ENCODE measurements at places on chromosomes 12 and 14.
A peak's percentile ranks its signal among the peaks of the same experiment; 100 is the strongest.

DNA sequence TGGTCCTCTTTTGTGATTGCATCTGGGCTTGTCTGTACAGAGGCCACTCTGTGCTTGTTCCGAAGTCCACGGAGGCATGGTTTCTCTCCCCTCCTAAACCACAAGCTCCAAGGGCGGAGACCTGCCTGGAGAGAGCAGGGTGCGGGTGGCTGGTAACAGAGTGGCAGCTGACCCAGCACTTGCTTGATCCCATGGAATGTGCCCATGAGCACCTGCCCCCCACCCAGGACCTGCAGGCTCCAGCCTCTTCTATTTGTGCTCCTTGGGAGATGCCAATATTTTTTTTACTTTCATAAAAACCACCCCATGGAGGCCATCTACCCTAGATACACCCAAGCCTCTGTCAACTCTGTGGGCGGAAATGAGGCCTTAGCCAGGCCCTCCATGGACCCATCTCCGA lies 104.7 kb downstream of the PRMT8 start:
- DNase-seq: no peak

DNA sequence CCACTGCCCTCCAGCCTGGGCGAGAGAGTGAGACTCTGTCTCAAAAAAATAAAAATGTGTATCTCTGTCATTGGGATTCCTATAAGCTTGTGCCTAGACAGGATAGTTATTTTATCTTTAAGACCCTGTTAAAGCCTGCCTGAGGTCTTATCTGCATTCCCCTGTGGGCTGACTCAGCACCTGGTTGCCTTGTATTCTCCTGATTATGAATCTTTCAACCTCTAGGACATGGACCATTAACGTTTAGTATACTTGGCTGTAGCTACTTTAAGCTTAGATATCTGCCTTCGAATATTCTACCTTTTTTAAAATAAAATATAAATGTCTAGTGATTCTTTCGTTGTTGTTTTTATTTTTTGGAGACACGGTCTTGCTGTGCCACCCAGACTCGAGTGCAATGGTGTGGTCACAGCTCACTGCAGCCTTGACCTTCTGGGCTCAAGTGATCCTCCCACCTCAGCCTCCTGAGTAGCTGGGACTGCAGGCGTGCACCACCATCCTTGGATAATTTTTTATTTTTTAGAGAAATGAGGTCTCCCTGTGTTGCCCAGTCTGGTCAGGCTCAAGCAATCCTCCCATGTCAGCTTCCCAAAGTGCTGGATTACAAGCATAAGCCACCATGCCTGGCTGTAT lies 41.3 kb downstream of the RESF1 start:
- no peak for DNase-seq

DNA sequence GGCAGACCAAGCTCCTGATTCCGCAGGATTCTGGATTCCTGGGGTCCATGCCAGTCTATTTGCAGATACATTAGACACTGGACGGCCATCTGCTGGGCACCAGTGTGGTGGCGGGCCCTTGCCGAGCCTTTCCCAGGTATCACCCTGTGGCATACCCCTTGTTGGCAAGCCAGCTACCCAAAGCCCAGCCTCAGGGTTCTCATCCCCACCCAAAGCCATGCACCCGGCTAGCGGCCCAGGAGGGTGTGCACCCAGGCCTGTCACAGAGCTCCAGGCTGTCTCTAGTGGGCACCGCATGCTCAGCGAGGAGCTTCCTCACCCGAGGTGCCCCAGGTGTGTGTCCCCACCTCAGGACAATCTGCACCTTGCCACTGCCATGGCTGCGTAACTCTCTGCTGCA lies 13.7 kb downstream of the MMAB start:
- no peak for DNase-seq

- no peak for DNase-seq
Measured at GRCh38 chr12:77102691-77103090, 37.3 kb upstream of the E2F7 start.

DNA sequence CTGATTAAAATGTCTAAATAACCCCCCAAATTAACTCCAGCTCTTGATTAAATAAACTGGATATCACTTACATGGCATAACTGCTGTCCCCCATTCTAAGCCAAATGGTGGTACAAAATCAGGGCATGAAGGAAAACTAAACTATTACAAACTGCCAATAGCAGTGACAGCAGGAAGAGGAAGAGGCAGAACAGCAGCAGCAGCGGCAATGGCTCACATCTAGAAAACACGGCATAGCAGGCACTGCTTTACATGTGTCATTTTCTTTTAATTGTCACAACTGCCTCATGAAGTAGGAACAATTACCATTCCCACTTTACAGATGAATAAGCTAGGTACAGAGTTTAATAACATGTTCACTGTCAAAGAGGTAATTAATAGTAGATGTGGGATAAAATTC lies 92.0 kb downstream of the EPS8 start:
- no peak for DNase-seq

GRCh38 chr12:66508025-66508424 lies 170.9 kb downstream of the GRIP1 start:
- no peak for DNase-seq

- no peak for DNase-seq
Measured at GRCh38 chr12:46774322-46774633, 51.5 kb downstream of the SLC38A4 start.

- no peak for DNase-seq
Measured at GRCh38 chr12:107145397-107145796, 52.0 kb upstream of the CRY1 start.

- DNase-seq: peak; percentile 73
Measured at GRCh38 chr14:64879635-64880220, at the start of gene SPTB. SPTB (minus strand) TSS chr14:64879907; CDS start chr14:64823094, 56,813 bp downstream.

DNA sequence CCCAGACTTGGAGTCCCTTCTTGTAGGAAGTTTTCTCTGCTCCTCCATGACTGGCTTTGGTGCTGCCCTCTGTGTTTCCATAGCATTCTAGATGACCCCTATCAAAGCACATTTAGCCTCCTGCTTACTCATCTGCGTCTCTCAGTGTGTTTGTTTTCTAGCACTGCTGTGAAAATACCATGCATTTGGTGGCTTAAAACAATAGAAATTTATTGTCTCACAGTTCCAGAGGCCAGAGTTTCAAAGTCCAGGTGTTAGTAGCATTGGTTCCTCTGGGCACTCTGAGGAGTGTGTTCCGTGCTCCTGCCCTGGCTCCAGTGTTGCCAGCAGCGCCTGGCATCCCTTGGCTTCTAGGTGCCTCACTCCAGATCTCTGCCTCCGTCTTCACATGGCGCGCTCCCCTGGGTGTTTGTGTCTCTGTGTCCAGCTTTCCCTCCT lies 86.1 kb downstream of the CACNA1C start:
- DNase-seq: no peak

DNA sequence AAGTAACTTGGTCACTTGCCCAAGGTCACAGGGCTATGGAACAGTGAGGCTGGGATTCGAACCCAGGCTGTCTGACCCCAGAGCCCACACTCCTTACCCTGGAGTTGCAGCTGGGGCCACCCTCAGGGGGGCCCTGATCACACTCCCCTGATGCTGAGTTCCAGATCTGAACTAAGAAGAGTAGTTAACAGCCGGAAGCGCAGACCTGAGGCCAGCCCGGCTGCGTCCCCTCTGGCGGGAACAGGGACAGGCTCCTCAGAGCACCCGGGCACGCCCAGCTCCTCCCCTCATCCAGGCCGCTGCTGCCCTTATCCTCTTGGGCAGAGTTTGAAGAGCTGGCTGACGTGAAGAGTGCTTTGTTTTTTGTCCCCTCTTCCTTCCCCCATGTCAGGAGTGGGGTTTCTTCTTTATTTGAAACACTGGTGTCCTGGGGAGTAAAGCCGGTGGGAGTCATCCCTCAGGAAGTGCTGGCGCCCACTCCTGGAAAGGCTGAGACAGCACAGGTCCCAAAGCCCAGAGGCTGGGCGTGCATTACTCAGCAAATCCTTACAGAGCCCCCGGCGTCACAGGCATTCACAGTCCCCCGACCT lies 8.7 kb downstream of the PHB2 start:
- peak; percentile 62 for DNase-seq

- DNase-seq: no peak
Measured at GRCh38 chr14:76236172-76237130, 84.7 kb downstream of the GPATCH2L start.

DNA sequence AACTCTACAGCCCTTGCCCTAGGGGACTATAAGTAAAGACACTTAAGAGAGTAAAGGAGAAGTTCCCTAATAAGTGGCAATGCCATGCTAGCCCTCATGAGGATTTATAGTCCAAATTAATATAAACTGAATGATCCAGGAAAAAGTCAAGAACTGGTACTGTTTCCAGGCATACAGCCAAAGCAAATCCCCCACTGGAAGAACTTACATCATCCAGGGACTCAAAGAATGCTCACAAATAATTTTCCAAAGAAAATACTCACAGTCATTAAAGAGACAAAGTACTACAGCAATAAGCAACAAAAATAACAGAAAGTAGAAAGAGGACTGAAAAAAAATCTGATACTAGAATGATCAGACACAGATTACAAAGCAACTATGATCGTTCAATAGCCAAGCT lies 79.7 kb upstream of the RAP1B start:
- no peak for DNase-seq

DNA sequence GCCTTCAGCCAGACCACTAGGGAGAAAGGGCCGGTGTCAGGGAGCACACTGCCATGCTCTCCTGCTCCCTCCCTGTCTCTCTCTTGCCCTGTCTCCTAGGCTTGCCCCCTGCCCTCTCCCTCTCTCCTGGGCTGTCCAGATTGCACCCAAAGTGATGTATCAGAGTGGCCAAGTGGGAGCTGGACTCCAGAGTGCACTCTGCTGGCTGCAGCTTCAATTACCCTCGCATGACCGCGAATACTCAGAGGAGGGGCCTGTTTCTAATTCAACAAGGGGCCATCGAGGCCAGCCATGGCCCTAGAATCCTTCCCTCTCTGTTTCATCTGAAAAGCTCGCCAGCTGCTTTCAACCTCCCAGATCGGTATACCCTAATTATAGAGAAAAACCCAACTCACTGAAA lies 206.4 kb upstream of the FKBP4 start:
- DNase-seq: no peak

DNA sequence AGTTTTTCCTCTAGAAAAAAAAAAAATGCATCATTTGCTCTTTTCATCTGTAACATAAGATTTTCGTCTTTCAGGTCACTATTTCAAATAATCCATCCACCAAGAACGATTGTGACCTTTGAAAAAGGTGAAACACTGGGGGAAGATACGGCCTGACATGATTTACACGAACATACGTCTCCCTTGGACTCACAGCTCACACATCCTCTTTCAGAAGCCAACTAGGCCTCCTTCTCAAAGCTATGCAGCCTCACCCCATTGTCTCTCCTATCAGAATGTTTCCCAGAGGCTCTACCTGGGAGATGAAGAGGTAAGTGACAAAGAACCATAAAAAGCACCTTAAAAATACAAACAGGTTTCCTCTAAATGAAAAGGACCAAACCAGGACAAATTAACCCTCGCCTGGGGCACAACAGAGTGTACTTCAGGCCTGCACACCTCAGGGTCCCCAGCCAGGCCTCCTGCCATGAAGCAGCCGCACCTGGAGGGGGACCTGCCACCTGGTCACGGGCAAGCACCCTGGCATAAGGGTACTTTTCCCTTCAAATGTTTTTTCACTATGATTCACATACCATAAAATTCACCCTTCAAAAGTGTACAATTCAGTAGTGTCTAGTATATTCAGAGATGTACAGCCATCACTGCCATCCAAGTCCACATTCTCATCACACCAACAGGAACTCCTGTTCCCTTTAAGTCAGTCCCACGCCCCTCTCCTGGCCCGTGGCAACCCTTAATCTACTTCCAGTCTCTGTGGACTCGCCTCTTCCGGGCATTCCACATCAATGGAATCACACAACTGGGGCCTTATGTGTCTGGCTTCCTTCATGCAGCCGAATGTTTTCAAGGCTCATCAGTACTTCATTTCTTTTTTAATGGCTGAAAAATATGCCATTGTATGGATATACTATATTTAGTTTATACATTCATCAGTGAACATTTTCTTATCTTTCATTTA lies 5.4 kb downstream of the SLC15A4 start:
- DNase-seq: no peak

GRCh38 chr14:100031506-100032281 lies 33.5 kb upstream of the EVL start:
- no peak for DNase-seq

DNA sequence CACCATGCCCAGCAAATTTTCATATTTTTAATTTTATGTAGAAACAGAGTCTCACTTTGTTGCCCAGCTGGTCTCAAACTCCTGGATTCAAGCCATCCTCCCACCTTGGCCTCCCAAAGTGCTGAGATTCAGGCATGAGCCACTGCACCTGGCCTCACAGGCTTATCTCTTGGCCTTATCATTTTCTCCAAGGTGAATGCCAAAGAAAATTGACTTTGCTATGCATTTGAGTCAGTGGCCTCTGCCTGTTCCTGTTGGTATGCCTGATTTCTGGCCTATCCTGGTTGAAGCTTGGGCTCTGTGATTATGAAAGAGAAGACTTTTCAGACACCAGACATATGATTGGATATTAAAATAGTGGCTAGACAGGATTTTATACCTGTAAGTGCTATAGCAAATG lies 34.2 kb downstream of the MANSC1 start:
- DNase-seq: no peak

- DNase-seq: no peak
Measured at GRCh38 chr12:56081393-56082347, 1.7 kb downstream of the ERBB3 start.

DNA sequence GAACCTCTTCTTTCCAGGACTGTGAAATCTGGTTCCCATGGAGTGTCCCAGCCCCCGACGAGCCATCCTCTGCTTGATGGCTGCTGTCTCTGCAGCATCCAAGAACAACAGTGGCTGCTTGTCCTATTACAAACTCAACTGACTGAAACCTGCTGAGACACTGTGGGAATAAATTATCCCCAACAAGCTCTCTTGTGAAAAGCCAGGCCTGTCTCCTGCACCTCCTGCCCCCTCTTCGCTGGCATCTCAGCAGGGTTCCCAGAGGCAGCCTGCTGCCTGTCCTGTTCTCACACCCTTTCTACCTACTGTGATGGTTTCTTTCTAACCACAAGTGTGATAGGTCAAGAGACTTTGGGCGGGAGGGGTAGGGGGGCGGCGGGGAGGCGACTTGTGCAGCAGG lies 180.2 kb downstream of the TSPAN9 start:
- DNase-seq: no peak

GRCh38 chr14:91284791-91285548 lies 40.5 kb upstream of the GPR68 start:
- no peak for DNase-seq

GRCh38 chr12:64170024-64170423 lies 52.1 kb downstream of the KICS2 start:
- no peak for DNase-seq

DNA sequence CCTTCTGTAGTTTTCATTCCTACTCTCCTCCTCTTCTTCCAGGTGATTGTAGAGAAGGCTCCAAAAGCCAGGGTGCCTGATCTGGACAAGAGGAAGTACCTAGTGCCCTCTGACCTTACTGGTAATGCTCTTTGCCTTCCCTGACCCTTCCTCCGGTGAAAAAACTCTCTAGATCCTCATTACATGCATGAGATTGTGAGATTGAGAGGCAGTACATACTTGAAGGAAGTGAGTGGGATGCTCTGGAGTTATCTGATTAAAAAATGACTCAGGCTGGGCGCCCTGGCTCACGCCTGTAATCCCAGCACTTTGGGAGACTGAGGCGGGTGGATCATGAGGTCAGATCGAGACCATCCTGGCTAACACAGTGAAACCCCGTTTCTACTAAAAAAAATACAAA lies 5.3 kb downstream of the GABARAPL1 start:
- DNase-seq: no peak

All from activated naive CD4-positive, alpha-beta T cell treated with anti-CD3 and anti-CD28 coated beads, Interleukin-2, amount 10 ng/mL, durations not matched to agents 7 days and 5 days (primary cell).